ENCODE measurements at places on chromosomes 1 and 21.

DNA sequence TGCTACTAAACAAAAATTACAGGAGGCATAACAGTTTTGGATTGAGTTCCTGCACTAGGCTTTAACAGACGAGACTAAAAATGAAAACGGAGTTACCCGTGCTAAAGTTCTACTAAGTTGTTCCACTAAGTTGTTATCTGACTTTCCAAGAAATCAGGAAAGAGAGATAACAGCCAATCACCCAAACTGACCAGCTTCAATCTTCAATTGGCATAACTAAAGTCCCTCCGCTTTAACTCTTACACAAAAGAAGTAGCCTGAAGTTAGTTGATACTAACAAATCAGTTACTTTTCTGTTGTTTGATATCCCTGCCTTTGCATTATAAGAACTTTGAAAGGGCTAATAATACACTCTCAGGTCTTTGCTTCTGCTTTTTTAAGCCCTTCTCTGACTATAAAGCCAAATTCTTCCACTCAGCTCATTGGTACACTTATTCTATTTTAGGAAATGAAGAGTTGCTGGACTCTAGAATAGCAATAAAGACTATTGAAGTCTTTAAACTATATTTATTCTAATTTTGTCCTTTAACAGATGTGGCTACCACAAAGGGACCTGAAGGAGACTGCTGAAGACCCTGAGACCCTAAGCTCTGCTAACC, 61.3 kb downstream of the TESK2 start:
- no peaks in the 10 kb centered on the region for H3K4me1 ChIP-seq
- no peaks in the 10 kb centered on the region for H3K36me3 ChIP-seq
- H3K27me3 ChIP-seq, result no peaks in the 10 kb centered on the region
- DNase-seq, result no peak
- no peak overlapping the region for H3K4me3 ChIP-seq

DNA sequence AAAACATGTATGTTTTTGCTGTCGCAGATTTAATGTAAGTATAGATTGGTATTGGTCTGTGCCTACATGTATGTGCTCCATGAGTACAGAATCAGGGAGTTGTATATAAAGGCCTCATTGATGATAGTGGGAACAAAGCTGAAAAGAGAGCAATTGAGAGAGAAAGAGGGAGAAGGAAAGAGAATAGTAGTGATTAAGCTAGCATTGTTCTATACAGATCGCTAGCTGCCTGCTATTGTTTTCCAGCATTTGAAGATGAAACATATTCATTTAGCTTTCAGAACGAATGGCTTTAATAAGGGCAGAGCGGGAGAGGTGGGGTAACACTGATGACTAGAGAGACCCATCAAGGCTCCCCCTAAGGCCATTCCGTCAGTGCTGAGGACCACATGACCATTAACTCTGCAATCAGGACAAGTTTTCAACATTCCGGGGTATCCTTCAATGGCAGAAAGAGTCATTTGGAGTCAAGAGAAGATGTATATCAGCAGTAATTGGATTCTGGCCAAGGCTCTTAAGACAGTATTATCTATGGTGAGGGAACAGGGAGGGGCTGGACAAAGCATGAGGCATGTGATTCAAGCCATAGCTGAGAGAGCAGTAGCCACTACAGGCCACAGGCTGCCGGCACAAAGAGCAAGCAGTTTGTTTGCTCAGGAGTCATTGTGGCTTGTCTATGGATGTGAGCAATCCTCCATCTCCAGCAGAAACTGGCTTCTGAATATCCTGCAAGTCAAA, 176.5 kb downstream of the PBX1 start:
- DNase-seq, result no peak
- no peaks in the 10 kb centered on the region for H3K36me3 ChIP-seq
- H3K27me3 ChIP-seq, result peaks cover 6% of the 10 kb centered on the region
- no peak overlapping the region for H3K4me3 ChIP-seq
- H3K4me1 ChIP-seq, result no peaks in the 10 kb centered on the region

- peaks cover 8% of the 10 kb centered on the region for H3K27me3 ChIP-seq
- H3K36me3 ChIP-seq, result no peaks in the 10 kb centered on the region
- H3K4me1 ChIP-seq, result no peaks in the 10 kb centered on the region
- H3K27ac ChIP-seq, result no peak overlapping the region
Observed at GRCh38 chr1:158600735-158601134, 4.3 kb upstream of the OR10Z1 start.

GRCh38 chr1:229111703-229112319, 159.1 kb upstream of the RAB4A start:
- H3K4me3 ChIP-seq, result no peak overlapping the region
- no peaks in the 10 kb centered on the region for H3K27me3 ChIP-seq
- no peaks in the 10 kb centered on the region for H3K36me3 ChIP-seq
- DNase-seq, result no peak
- no peak overlapping the region for H3K27ac ChIP-seq
- no peaks in the 10 kb centered on the region for H3K4me1 ChIP-seq

DNA sequence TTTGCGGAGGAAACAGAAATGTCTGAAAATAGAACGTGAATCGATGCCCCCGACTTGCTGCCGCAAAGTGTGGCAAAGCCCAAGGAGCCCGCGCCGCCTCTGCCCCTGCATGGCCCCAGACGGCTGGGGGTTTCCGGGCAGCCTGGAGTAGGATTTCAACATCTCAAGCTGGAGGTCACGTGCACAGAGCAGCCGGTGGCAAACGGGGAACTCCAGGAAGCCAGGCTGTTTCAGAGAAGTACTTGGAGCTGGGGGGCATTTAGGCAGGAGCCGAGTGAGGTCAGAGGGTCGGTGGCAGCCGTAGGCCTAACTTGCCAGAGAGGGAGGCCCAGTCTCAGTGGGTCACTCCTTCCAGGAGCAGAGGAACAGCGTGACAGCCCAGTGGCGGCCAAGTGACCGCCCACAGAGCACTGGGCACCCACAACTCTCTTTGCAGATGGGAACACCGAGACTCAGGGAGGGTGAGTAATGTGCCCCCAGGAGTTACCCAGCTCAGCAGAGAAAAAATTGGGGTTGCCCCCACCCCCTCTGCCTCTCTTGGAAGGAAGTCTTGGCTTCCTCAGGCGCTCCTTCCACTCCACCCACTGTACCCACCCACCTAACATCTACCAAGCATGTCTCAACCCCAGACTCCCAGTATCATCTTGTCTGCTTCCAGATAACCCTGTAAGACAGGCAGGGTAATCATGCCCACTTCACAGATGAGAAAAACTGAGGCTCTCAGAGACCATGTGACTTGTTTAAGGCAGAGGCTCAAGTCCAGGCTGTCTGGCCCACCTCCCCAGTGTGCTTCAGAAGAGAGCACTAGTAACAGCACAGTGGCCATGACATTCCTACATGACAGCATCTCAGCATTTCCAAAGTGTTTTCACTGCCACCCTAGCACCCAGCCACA, 179.4 kb downstream of the HIVEP3 start:
- H3K36me3 ChIP-seq, result no peaks in the 10 kb centered on the region
- peaks cover 74% of the 10 kb centered on the region for H3K4me1 ChIP-seq
- H3K27me3 ChIP-seq, result no peaks in the 10 kb centered on the region
- peak; percentile 57 for DNase-seq
- peak overlapping the region; percentile 77 for H3K4me3 ChIP-seq

DNA sequence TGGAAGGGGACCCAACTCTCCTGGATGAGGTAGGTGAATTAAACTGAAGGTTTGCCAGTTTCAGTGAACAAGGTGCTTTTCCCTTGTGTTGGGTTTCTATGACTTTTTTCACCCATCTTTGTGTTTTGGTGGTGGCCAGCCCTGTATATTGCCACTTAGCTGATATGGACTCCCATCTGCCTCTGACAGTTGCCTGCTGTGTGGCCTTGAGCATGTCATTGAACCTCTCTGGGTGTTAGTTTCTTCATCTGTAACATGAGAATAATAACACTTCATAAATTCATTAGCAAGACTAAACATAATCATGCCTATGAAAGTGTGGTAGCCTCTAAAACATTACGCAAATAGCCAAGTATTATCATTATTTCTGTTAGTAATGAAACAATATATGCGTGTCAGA, 141.7 kb downstream of the PBX1 start:
- no peak overlapping the region for H3K27ac ChIP-seq
- H3K4me3 ChIP-seq, result no peak overlapping the region
- no peak for DNase-seq
- peaks cover 5% of the 10 kb centered on the region for H3K27me3 ChIP-seq
- H3K4me1 ChIP-seq, result no peaks in the 10 kb centered on the region

DNA sequence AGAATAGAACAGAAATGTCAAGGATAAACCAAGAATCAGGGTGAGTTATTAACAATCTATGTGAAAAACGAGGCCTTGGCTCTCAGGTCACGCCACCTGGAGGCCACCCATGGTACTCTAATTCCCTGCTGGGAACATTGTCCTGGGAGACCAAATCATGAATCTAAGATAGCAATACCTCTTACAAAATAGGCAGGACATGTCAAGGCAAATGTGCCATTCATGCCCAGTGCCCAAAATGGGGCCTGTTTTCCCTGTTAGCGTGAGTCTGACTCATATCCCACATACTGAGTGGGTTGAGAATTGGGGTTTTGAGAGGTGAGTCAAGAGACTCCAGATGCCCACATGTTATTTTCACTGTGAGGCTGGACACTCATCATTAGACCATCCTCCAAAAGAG, 380.8 kb downstream of the HHIPL2 start:
- H3K36me3 ChIP-seq, result peaks cover 39% of the 10 kb centered on the region
- no peaks in the 10 kb centered on the region for H3K4me1 ChIP-seq
- peaks cover 1% of the 10 kb centered on the region for H3K27me3 ChIP-seq
- no peak overlapping the region for H3K4me3 ChIP-seq
- DNase-seq, result no peak
